ENCODE measurements at places on chromosomes 2 and 18. TPM values are rescaled to one million over a fixed set of nuclear protein-coding genes. Genes with fewer than 3 reads are reported as not detected.

GRCh38 chr2:64359171-64359891 is 94.6 kb upstream of the LGALSL start:
- no peak for DNase-seq

DNA sequence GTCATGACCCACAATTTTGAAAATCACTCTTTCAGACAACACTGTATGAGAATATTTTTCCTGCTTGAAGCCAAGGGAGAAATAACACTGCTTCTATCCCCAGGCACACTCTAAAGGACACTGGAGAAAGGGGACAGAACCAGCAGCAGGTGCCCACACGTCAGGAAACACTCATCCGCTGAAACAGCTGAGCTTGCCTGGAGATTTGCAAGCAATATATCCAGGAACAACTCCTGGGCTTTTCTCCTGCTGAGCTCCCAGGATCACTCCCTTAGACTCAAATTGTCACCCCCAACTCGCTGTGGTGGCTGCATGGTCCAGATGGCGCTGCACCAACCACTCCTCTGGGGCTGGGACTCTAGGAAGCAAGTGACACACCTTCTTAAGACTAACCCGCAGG is 186.7 kb downstream of the ARL4C start:
- DNase-seq = no peak

GRCh38 chr2:203625701-203626100 is 80.7 kb upstream of the CD28 start:
- no peak for DNase-seq

- no peak for DNase-seq
Measured at GRCh38 chr18:51878724-51879123, 461.3 kb upstream of the DCC start.

DNA sequence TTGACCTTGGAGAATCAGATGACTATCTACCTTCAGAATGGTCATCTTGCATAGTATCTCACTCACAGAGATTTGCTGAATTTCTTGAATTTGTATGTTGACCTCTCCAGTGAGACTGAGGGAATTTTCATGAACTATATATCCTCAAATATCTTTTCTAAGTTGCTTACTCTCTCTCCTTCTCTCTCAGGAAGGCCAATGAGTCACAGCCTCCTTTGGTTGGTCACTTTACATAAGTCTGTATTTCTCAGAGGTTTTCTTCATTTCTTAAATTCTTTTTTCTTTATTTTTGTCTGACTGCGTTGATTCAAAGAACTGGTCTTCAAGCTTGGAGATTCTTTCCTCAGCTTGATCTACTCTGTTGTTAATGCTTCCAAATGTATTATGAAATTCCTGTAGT is 51.7 kb downstream of the VIT start:
- DNase-seq = no peak

DNA sequence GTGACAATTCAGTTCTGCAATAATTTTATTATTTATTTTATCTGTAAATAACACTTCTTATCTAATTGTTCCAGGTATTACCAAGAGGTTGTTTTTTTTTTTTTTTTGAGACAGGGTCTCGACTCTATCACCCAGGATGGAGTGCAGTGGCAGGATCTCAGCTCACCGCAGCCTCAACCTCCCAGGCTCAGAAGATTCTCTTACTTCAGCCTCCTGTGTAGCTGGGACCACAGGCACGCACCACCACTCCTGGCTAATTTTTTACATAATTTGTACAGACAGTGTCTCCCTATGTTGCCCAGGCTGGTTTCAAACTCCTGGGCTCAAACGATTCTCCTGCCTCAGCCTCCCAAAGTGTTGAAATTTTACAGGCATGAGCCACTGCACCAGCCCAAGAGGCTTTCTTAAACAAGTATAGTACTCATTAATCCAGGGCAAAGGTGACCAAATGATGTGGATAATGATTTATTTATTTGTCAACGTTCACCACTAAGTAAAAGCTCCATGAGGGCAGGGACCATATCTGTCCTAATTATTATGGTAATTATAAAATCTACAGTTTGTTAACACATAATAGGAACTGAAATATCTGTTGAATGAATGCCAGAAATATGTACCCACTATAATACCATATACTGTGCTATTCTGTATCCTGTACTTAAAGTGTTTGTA is 12.0 kb downstream of the STK17B start:
- DNase-seq = no peak

Gene MC4R
- not detected for total RNA-seq

Gene ST6GAL2
- 0.12 TPM for total RNA-seq

Gene DYSF
- total RNA-seq = 49.2 TPM

Gene GAREM1
- 20.8 TPM for total RNA-seq

Gene LIPG
- total RNA-seq = not detected

DNA sequence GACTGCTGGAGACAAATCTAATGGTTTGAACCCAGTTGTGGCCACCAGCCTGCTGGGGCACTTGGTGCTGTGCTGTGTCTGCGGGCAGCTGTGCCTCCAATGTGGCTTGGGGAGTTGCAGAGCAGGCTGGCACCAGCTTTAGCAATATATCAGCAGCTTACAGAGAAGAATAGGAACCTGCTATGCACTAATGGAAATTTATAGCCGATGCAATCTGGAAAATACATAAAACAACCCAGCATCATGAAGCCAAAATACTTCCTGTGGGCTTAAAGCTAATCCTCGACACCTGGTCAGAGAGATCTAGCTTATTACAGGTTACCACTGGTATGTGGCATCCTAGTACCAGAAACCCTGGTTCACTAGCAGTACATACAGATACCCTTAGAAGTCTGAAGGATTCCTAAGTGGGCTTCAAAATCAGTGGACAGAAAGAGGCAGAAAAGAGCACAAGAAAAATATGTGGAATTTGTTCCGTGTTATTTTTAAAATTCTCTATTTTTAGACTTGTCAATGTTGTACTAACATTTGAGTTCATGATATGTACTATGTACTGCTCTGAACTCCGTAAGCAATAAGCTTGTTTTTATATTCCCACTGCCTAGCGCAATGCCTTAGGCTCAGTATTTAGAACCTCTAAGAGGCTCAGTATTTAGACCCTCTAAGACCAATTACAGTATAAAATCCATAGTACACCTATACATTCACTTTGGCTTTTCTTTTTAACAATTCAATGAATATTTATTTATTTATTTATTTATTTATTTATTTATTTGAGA is 194.7 kb downstream of the UXS1 start:
- no peak for DNase-seq

DNA sequence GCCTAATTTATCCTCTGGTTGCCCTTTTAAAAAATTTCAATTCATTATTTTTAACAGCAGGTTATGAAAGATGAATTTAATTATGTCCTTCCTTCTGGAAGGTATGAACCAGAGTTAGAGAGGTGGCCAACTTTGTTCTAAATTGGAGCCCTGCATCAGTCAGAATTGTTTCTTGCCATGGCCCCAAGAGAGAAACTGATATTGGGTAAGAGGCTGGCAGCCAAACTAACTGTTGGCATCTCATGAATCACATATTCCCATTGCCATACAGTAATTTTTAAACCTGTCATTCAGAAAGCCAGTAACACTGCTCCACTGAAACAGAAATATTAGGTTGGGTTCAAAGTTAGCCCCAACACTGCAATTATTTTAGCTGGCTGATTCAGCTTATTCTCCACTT is 67.4 kb downstream of the SMAD2 start:
- DNase-seq = no peak

DNA sequence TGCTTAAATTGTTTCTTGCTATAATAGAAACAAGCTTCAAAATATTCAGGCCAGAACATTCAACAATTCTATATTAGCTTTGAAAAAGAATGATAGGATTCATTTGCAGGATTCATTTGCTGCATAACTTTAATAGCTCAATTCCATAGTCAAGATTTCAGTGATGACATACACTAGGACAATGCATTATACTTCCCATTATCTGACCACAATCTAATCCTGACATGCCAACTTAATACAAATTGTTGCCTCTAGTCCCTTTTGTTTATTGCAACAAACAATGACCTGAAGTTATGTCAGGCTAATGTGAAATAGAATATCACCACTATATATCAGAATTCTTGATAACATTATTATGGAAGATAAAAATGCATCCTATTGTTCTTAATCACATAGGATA is 169.4 kb downstream of the DNAH7 start:
- DNase-seq = no peak

- DNase-seq = no peak
Measured at GRCh38 chr2:25806941-25807340, 71.3 kb downstream of the ASXL2 start.

Gene GAL3ST2
- total RNA-seq = not detected

GRCh38 chr2:45836316-45836715 is 184.8 kb downstream of the PRKCE start:
- no peak for DNase-seq
